ENCODE measurements at places on chromosomes 6 and 20. TPM values are rescaled to one million over a fixed set of nuclear protein-coding genes. Genes with fewer than 3 reads are reported as not detected.

DNA sequence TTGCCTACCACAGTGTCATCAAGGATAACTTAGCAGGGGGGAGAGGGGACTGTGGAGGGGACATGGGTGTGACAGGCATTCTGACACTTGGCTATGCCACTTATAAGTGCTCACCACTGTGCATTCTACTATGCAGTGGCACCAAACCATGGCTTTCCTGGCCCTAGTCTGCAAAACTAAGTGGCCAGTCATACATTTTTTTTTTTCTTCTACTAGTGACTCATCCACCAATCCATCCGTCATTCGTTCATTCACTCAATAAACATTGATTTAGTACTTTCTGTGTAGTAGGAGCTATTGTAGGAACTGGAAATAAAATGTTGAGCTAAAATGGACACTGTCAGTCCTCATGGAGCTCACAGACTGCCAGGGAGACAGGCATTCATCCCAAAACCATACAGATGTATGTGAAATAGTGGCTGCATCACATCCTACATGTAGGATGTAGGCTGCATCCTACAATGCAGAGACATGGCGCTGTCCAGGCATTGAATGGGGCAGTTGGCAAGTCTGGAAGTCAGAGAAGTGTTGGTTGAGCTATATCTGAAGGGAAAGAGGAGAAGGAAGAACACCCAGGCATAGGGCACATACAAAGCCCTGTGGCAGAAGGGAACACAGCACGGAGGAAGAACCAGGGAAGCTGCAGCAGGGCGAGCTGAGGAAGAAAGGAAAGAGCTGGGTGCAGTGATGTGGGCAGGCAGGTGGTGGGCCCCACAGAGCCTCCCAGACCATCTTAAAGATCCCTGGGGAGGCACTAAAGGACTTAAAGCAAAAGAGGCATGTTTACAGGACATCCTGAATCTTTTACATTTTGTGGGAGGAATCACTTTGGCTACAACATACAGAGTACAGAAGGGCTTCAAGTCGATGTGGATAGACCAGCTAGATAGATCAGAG, 224.4 kb downstream of the UST start:
- no peak for DNase-seq

DNA sequence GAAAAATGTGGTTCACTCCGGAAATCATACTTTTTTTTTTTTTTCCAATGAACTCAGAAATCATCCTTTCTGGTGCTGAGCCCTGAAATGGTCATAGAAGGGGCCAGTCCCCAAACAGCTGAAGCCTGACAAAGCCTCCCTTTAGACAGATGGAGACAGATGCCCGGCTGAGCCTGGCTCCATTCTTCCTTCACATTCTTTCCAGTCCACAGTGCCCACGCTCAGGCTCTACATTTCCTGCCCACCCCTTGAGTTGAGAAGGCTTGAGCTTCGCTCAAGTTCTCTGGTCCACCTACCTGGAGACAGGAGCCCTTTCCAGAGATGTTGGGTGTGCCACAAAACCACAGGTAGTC, 41.2 kb downstream of the KCNK5 start:
- DNase-seq: no peak

DNA sequence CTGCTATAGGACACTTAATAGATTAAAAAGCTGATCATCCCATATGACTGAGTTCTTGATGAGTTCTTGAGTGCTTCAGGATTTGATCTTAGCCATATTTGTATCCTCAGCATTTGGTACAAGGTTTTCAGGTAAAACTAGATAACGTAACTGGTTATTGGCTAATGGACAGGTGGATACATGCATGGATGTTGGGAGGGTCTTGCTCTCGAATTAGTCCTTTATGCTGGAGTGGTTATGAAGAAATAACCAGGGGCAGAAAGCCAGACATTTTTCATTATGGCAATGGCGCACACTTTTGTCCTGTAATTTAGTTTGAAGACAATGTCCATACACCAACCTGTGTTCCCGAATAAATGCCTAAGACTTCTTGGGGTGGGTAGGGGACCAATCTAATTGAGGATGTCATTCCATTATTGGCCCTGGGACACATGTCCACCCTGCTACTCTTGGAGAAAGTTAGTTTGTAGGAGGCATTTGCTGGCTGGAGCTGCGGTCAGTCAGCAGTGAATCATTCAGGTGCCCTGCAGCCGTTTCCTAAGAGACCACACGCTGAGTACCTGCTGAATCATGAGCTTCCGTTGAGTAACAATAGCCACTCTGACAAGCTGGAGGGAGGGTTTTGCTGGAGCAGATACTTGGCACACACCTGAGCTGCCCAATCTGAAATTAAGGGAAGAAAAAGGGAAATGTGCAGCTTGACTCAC, 194.4 kb downstream of the FOXA2 start:
- DNase-seq: no peak

GRCh38 chr6:56435326-56435725, 187.9 kb upstream of the COL21A1 start:
- no peak for DNase-seq

The HDGFL1 gene
- total RNA-seq: not detected

DNA sequence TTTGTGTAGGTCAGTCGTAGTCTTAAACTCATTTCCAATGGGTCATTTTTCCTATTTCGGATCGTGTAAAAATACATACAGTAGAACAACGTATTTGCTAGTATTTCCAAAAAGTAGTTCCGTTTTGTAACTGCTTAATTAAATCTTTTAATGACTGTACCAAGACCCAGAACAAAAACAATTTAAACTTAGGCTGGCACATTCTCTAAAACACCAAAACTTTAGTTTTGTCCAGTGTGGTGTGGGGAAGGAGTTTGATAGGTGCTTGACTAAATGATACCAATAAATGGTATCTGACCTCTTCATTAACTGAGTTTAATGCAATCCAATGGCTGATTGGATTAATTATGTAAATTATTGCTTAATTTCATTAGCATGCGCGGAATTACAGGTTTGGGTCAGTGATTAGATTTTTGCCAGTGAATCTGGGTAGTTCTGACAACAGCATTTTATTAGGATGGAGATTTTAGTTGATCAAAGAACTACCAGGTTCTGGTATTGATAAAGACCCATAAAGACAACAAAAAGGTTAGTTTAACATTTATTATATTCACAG, 20.8 kb downstream of the OR2B2 start:
- no peak for DNase-seq

The SIGLEC1 gene
- total RNA-seq: 9.6 TPM

DNA sequence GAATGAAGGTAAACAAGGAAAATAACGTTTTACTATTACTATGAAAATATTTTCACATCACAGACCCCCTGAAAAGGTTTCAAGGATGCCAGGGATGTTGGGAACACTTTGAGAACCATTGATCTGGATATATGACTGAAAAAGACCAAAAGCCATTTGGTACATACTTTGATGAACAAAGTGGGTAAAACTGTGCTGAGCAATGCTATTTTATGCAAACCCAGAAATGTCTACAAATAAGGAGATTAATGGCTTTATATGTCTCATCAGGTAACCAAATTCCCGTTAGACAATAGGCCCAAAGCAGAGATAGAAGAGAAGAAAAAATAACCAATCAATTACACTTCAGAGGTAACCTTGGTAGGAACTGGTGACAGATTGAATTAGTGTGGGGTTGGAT, 101.4 kb upstream of the CNKSR3 start:
- no peak for DNase-seq

GRCh38 chr6:100084991-100085364, 91.0 kb upstream of the MCHR2 start:
- DNase-seq: no peak

DNA sequence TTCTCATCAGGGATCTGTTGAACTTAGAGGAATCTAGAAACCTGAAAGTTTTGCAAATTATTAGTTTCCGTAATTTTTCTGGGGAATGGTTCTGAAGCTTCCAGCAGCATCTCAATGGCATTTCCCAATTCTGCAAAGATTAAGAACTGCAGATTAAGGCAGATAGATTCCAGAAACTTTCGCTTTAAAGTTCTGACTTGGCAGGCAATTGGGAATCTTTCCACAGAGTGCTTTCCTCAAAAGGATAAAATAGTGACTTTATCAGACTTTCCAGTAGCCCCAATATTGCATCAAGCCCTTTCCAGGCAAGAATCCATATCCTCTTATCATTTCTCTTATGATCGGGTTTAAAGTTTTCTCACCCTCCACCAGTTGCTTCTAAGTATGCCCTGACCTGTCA, 261.1 kb downstream of the FNDC1 start:
- no peak for DNase-seq

DNA sequence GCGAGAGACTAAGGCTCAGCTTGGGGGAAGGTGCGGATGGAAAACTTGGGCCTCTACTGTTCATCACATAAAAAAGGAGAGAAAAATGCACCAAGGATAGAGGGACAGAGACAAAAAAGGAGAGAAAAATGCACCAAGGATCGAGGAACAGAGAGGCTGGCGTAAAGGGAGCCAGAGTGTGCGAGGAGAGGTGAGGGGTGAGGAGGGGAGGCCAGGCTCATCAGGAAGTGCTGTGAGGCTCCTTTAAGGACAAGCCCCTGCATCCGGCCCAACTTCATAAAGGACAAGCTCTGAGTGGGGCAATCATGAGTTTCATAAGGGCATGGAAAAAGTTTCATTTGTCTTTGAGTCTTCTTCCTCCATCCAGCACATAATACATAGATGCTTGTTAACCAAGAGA, 117.2 kb upstream of the NXT1 start:
- DNase-seq: no peak

- DNase-seq: no peak
These were observed 518.1 kb downstream of the TFAP2A start for GRCh38 chr6:9896806-9897205.

DNA sequence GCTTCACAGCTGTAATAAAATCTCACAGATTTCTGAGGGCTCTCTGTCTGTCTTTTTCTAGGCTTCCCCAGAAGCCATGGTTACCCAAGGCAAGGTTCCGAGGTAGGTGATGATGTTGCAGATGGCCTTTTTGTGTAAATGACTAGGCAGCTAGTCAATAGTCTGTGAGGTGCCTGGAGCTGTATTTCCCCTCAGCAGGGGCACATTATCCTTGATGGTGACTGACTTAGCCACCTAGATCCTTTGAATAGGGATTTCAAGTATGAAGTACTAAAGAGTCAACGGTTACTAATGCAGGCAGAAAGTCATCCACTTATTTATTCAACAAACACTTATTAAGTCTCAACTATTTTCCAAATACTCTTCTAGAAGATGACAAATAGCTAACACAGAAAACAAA, 49.3 kb upstream of the L3MBTL3 start:
- no peak for DNase-seq

GRCh38 chr6:43267619-43268354, 24.5 kb downstream of the TTBK1 start:
- no peak for DNase-seq

DNA sequence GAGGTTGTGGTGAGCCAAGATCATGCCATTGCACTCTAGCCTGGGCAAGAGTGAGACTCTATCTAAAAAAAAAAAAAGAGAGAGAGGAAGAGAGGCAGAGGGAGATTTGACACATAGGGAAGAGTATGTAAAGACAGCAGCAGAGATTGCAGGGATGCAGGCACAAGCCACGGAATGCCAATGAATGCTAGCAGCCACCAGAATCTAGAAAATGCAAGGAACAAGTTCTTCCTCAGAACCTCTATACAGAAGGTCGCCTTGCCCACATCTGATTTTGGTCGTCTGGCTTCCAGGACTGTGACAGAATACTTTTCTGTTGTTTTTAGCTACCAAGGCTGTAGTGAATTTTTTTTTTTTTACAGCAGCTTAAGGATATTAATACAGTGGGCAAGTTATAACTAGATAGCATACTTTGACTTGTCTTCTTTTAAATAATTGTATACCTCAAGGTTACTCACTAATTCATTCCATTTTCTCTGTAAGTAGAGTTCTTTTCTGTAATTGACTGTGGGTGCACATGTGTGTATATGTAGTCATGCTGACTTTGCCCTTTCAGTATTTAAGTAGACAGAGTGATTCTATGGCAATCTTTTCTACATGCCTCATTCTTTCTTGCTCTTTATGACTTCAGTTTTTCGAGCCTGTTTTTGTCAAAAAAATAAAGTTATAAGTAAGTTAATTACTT, 402.2 kb downstream of the GJA1 start:
- DNase-seq: no peak

- peak; percentile 23 for DNase-seq
These were observed 233.9 kb downstream of the ERMARD start for GRCh38 chr6:169985121-169986015.

DNA sequence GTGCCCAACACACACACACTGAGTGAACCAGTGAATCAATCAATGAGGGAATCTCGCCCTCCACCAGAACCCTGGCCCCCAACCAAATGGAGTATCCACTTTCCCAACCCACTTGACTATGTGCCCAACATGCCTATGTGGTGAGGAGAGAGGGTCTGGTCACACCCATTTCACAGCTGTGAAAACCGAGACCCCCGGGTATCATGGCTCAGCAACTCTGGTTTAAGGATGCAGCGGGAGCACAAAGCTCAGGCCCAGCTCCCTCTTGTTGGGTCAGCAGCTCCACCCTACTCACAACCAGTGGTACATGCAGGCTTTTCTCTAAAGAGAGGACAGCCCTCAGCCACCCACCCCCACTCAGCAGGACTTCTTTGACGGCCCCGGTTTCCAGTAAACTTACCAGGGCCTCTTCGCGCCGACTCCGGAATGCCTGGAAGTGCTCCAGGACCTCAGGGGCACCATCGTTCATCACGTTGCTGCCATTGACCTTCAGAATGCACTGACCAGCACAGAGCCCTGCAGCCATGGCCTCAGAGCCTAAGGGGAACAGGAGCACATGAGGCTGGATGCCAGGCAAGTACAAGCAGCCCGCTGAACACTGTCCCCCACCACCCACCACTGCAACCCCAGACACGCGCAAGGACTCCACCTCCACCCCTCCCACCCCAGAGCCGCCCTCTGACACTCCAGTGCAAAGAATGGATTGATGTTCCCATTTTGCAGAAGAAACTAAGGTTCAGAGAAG, 174.7 kb downstream of the PREX1 start:
- DNase-seq: no peak

The SDCBP2 gene
- 2.5 TPM for total RNA-seq

DNA sequence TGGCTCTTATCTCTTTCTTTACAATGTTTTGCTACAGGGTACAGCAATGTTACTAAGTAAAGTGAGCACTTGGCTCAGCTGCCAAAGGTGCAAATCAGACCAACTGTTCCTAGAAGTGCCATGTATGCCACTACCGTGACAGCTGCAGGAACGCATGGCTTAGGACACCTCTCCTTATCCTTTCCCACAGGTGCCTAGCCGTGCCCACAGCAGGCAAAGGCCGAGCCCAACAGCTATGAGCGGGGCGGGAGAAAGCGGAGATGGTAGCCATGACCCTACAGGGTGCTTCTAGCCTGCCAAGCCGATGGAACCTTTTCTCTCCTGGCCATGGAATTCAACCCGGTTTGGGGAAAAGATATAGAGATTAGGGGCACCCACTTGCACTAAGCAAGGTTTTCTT, 97.1 kb downstream of the FAXC start:
- no peak for DNase-seq
